Cardiac muscle cell (in vitro differentiated cells and primary cell): ENCODE measurements at places on chromosomes 6 and 20. TPM values are rescaled to one million over a fixed set of nuclear protein-coding genes. Genes with fewer than 3 reads are reported as not detected.
A peak's percentile ranks its signal among the peaks of the same experiment; 100 is the strongest.

The ROS1 gene
- not detected in 2 replicates for polyA plus RNA-seq

The MYCT1 gene
- polyA plus RNA-seq, result 0.84 TPM in 1 of 2 replicates, not detected in the other

The MEA1 gene
- polyA plus RNA-seq, result 173 and 227 TPM in 2 replicates

DNA sequence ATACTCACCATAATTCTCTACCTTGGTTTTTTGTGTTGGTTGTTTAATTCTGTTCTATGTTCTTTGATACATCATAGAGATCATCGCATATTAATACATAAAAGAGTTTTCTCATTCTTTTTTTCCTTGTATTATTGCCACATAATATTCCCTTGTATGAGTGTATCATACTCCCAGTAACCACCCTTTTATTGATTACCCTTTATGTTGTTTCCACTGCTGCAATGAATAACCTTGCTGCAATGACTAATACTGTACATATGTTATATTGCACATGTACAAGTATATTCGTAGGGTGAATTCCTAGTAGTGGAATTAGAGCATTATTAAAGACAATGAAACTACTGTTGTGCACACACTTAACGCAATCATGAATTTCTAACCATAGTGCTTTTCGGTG lies 9.1 kb upstream of the SF3B5 start:
- DNase-seq, result no peak

DNA sequence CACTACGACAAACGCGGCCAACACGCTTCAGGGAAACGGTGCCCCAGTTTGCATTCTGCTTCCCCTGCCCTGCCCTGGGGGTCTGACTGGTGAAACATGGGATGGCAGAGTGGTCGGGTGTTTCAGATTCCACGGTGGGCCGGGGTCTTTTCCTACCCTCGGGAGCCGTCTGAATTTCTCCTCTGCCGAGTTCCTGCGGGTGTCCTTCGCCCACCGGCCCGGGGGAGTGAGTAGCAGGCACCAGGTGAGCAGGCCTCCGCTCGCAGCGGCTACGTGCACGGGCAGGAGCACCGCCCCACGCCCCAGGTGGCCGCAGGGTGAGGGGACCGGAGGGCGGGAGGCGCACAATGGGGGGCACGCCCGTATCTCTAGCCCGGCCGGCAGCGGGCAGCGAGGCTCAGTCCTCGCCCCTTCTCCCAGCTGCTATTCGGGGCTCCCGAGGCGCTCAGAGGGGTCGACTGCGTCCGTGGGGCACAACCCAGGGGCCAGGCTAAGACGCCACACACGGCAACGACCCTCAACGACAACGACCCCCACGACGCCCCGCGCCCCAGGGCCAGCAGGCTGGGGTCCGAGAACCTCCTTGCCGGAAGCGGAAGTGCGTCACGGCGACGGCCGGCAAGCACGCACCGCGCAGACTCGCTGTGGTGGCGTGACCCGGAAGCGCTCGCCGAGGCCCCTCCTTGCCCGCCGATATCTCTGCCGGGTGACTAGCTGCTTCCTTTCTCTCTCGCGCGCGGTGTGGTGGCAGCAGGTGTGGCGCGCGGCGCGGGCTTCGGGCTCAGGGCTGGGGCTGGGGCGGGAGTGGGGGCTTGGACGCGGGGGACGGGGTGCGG lies at the start of gene RPS21:
RPS21 (plus strand) TSS at position 721 of the 836 bp plus-strand sequence. CDS start 236 bp downstream, outside the sequence.
- peak; percentile 95 for DNase-seq

- no peak for DNase-seq
Measured at GRCh38 chr20:53917145-53918019, 153.0 kb downstream of the BCAS1 start.
